ENCODE measurements at places on chromosomes 1 and 21.

- no peak for DNase-seq
Measured at GRCh38 chr1:68331117-68331865, 99.0 kb upstream of the WLS start.

DNA sequence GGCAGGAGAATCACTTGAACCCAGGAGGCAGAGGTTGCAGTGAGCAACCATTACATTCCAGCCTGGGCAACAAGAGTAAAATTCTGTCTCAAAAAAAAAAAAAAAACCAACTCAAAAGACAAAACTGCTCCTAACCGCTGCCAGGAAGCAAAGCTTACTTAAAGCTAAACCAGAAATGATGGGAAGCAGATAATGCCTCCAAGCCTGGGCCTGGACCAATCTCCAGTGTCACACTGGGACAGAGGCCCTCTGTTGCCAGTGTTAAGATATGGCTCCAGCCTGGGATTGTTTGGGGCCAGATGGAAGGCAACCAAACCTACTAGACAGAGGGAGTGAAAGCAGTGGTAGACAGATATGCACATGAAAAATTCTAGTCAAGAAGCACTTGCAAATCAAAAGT lies 36.9 kb downstream of the NSL1 start:
- DNase-seq = peak; percentile 69

DNA sequence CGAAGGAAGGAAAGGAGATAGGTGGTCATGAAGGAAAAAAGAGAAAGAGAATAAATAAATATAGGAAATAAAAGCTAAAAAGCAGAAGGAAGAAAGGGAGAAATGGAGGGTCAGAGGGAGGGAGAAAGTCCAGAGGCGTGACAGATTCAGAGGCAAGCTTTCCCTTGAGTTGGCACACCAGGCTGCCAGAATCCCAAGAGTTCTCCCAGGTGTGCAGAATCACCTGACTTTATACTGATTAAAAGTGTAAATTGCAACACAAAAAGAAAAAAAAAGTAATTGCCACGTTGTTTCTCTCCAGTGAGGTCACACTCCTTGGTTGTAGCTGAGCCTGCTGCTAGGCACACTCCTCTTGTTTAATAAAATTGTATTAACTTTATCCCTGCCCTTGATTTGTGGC lies 669.9 kb upstream of the PKN2 start:
- DNase-seq = no peak

GRCh38 chr1:116091083-116091482 lies 20.1 kb upstream of the MAB21L3 start:
- no peak for DNase-seq

DNA sequence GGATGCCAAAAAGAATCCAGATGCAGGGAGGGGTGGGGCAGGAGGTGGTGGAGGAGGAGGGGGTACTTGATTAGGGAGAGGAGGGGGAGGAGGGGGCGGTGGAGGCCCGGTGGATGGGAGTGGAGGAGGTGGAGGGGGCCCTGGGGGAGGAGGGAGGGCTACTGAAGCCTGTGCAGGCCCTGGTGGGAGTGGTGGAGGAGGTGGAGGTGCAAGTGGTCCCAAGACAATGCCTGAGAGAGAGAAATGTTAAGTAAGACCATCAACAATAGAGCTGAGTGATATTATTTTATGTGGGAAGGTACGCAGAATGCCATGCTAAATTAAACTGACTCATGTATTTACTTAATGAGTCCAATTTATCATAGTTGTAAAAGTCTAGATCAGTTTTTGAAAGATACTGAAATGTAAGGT lies 86.8 kb upstream of the LBR start:
- no peak for DNase-seq

- no peak for DNase-seq
Measured at GRCh38 chr1:62625415-62625814, 28.1 kb downstream of the ANGPTL3 start.

- DNase-seq = no peak
Measured at GRCh38 chr1:57017200-57017599, 51.4 kb upstream of the C8B start.

- no peak for DNase-seq
Measured at GRCh38 chr1:5688081-5689077, 303.8 kb downstream of the NPHP4 start.

GRCh38 chr1:73472810-73473209 lies 725.2 kb downstream of the LRRIQ3 start:
- no peak for DNase-seq

DNA sequence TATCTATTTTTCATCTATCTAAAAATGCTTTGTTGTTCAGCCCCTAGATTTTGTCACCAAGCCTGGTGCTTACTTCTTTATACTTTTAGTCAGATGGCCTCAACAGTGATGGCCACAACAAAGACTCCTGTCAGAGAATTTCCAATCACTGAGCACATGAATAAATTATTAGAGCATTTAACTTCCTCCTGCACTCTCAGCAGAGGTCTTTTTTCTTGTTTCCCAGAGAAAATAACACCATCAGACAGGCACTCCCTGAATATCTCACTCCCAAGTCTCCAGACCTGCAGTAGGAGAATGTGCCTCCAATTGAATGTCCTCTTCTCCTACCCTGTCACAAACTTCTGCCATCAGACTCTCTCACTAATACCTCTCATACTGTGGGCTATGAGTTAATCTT lies 616.0 kb upstream of the NR5A2 start:
- DNase-seq = no peak

GRCh38 chr1:46288485-46289133 lies 14.8 kb downstream of the LRRC41 start:
- no peak for DNase-seq

DNA sequence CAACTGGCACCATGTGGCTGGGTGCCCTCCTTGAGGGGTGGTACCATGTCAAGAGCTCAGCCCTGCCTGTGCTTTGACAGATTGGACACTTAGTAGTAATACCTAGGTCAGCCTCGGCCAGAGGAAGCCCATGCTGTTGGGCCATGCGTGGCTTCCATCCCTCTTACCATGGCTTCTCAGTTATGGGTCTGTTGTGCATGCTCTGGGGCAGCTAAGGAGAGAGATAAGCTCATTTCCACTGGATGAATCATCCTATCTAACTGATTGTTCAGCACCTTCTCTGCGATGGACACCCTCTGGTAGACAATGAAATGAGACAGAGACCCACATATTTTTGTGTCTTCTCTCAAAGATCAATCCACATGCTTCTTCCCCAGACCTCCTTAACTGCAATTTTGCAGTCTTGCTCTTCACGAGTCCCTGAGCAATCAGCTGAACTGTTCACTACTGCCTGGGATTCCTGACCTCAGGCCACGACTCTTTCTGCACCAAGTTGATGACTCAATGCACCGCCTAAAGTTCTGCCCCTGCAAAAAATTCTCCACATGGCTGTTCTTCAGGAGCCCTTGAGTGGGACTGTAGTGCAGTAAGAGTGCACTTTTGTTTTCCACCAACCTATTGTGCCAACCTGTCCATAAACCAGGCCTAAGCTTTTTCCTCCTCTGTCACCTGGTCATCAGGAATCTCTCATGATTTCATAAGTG lies 6.9 kb upstream of the TRIM62 start:
- no peak for DNase-seq

GRCh38 chr1:228213917-228214808 lies 6.3 kb downstream of the OBSCN start:
- peak; percentile 68 for DNase-seq

- peak; percentile 55 for DNase-seq
Measured at GRCh38 chr1:184166485-184166884, 115.0 kb downstream of the TSEN15 start.

GRCh38 chr1:59878370-59878769 lies 48.2 kb downstream of the CYP2J2 start:
- no peak for DNase-seq

DNA sequence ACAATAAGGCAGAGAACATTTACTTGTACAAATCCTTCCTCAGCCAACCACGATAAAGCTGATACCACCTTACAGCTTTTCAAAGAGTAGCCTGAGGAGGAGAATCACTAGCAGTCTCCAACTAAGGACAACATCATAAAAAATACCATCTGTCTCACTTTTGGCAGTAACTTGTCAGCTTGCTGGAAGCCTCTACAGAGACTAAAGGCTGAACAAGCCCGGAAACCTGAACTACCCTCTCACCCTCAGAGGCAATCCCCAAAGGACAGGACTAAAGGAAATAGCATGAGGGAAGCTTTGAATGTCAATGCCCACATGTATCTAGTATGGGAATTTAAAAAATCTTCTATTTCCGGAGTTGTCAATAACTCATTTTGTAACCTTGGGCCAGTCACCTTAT lies 10.6 kb downstream of the SRSF4 start:
- no peak for DNase-seq

DNA sequence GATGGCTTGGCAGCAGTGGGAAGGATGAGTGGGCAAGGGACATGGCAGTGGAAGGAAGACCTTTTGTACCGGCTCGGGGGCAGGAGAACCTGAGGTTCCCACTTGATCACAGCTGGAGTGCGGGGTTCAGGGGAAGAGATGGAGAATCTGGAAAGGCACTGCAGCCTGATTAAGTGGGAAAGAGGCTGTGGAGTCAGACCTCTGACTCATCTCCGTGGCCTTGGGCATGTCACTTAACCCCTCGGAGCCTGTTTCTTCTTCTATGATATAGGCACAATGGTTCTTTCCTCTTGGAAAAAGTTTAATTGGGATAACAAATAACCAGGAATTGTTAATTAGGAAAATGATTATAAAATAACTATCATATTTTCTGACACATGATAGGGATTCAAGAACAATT lies 13.1 kb upstream of the TMEM61 start:
- no peak for DNase-seq

Data from SK-N-SH (cell line).